NCI-H187 (cell line): ENCODE measurements at places on chromosomes 12 and 14.
A peak's percentile ranks its signal among the peaks of the same experiment; 100 is the strongest.

DNA sequence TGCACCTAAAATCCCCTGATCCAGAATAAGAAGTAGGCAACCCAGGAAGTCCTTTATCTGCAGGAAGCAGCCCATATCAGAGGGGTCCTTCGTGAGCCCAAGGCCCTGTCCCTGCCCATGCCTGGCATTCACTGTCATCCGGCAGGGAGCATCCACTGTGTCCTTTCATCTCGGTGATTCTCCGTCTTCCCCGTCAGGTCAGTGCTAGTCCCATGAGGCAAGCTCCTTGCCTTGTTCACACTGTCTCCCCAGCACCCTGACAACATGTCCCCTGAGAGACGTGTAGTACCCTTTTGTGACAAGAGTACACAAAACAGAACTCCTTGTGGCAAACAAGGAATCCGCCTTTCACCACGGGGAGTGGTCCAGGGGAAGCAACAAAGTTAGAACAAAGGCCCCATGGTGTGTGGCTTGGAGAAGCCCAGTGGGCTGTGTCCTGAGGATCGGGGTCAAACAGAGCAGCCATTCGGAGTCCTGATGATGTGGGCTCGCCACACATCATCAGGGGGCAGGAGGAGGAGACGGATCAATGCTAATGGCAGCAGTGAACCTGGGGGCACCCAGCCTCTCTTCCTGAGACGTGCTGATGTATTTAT, 112.1 kb downstream of the DICER1 start:
- no peak for DNase-seq

GRCh38 chr12:48996794-48997718, 2.1 kb downstream of the DDN start:
- DNase-seq: peak; percentile 47

DNA sequence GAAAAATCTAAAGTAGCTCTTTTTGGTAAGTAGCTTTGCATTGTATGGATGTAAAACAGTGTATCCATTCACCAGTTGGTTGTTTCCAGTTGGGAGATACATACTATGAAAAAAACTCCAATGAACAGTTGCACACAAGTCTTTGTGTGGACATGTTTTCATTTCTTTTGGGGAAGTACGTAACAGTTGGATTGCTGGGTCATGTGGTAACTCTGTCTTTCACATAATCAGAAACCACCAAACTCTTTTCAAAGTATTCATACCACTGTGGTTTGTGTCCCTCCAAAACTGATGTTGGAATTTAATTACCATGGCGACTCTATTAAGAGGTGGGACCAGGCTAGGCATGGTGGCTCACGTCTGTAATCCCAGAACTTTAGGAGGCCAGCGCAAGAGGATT, 58.9 kb upstream of the RESF1 start:
- DNase-seq: no peak

DNA sequence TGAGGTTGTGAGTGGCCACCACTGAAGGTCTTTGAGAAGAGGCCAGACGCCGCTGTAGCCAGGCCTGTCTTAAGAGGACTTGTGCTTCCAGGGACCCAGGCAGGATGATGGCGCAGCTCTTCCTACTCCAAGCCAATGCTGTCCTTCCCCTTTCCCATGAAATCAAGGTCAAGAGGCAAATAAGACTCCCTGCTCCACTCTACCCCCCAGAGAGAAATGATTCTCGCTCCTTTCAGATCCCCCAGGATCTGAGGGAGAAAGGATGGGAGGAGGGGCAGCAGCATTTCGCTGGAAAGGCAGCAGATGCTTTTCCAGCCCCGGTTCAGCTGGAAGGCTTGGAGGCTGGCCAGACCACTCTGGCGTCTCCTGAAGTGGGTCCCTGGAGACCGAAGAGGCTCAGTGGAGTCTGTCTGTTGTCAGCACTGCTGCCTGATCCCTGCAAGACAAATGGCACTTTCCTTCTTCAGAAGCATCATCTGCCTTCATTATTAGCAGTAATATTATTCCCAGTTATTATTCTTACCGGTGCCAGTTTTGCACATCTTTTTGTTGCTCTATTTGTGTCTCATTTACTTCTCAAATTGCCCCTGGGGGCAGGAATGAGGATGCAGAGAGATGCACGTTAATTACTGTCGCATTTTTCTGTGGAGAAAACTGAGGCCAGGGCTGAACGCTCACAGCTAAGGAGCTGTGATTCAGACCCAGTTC, 51.4 kb downstream of the C14orf132 start:
- DNase-seq: peak; percentile 98

- DNase-seq: no peak
Observed at GRCh38 chr14:99624971-99625370, 20.0 kb upstream of the HHIPL1 start.

GRCh38 chr12:65596514-65597091, 227.7 kb upstream of the HMGA2 start:
- DNase-seq: no peak
